Progenitor cell of endocrine pancreas (in vitro differentiated cells): ENCODE measurements at places on chromosomes 16 and 17.

DNA sequence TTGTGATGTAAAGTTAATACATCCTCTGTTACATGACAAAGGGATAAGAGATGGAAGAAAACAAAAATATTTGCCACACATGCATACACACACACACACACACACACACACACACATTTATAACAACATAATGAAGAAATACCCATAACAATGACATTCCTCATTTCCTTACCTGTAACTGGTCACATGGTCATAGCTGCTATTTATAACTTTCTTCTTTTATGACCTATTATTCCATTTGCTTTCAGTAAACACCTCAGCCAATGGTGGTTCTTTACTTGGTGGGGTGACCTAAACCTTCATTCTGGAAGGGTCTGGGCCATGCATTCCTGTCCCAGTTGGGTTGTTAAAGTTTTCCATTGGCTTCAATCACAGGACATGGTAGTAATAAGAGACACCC lies 5.3 kb downstream of the MT2A start:
- no peak for DNase-seq

GRCh38 chr17:36600936-36601302 lies 464 bp upstream of the MRM1 start:
- DNase-seq, result no peak

GRCh38 chr16:8796469-8797363 lies 723 bp downstream of the TMEM186 start:
- DNase-seq, result no peak

GRCh38 chr17:59683283-59683682 lies 23.9 kb downstream of the PTRH2 start:
- DNase-seq, result no peak

- DNase-seq, result no peak
These were observed 4.1 kb upstream of the ZNF19 start for GRCh38 chr16:71493213-71493612.

DNA sequence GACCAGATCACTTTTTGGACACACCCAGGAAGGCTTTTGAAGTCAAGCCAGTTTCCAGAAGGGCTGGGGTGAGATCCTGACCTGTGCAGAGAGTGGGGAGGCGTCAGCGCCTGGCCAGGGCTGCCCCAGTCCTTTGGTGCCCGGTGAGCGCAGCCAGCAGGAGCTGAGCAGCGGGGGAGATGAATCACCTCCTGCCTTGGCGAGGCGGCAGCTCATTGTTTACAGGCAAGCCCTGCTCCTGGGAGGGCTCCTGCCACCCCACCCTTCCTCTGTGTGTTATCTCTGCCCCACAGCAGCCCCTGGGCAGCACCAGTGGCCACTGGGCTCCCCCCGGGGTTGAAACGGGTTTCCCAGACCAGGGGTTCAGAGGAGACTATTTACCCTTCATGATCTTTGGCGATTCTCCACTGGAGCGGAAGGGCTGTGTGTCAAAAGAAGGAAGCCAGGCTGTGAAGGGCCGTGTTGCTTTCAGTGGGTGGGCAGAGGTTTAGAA lies 14.1 kb upstream of the ITGB4 start:
- DNase-seq, result no peak

GRCh38 chr17:77817953-77818352 lies 140.6 kb upstream of the TNRC6C start:
- DNase-seq, result no peak

- DNase-seq, result no peak
These were observed 3.0 kb downstream of the PFN1 start for GRCh38 chr17:4945176-4945943.

DNA sequence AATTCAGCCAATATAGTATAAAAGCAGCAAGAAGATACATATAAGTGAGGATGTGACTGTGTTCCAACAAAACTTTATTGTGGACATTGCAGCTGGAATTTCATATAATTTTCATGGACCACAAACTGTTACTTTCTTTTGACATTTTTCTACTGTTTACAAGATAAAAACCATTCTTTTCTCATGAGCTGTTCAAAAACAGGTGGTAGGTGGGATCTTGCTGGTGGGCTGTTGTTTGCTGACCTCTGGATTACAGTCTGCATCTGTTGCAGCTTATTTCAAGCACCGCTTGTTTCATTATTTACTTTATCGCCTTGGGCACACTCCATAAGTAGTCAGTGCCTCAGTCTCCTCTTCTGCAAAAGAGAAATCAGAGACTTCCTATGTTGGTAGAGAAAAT lies 99.5 kb downstream of the CDH13 start:
- DNase-seq, result no peak

GRCh38 chr17:4179071-4179470 lies 36.1 kb downstream of the CYB5D2 start:
- no peak for DNase-seq

DNA sequence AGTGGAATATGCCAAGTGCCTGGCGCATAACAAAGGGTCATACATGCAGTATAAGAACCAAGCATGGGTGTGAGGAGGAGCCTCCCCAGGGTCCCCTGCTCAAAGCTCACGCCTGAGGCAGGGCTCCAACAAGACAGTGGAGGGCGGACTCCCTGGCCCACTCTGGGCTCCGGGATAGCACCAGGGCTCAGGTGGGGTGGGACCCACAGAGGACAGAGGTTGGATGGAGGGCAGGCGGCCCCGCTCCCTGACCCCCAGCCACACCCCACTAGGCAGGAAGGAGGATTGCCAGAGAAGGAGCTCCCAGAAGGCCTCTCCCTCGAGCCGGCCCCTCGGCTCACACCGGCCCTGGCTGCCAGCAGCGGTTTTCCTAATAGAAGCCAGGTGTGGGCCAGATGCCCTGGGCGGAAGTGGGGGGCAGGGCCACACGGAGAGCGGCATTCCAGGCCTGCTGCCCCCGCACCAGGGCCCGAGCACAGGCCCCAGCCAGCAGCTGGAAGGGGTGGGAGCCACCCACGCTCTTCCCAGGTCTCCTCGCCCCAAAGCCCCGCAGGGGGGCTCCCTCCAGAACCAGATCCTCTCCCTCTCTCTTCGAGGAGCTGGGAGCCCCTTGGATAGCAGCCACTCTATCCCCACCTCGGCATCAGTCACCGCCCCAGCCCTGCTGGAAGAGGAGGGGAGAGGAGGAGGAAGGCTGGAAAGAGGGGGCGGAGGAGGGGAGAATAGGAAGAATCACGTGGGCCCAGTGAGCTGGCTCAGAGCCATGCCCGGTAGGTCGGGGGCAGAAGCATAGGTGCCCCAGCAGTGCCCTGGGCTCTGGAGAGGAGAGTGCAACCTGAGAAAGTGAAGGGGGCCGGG lies 21.0 kb downstream of the VASN start:
- DNase-seq, result no peak

- no peak for DNase-seq
These were observed 494.4 kb downstream of the HS3ST4 start for GRCh38 chr16:26186091-26186615.

DNA sequence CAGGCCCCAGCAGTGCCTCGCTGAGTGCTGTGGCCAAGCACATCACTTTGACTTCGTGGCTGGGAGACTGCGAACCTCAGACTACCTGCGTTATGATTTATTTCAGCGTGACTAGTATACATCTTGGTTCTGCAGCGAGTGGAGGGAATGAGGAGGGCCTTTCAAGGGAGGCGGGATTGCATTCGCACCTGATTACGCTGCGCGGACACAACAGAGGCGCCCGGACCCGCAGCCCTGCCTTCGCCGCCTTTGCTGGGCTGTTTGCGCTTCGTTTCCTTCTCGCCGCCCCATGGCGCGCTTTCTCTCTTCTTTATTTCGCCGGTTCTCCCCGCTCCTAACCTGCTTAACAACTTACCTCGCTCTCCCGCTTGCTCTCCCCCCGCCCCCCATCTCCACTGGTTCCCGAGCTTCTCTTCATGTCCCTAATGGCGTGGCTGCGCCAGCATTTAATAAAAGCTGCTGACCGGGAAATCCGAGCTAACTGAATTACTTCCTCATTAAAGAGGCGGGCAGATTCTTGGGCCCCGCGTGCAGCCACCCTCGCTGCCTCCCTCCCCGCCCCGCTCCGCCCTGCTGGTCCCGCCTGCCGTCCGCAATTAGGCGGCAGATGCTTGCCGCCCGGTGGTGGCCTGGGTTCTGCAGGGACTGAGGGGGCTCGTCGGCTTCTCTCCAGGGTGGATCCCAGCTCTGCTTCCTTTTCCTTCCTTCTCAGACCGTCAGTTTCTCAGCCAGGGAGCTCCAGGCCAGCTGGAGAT lies 257.6 kb upstream of the SDK2 start:
- DNase-seq, result peak; percentile 41

- DNase-seq, result no peak
These were observed 29.0 kb upstream of the ATP2C2 start for GRCh38 chr16:84339311-84339710.

DNA sequence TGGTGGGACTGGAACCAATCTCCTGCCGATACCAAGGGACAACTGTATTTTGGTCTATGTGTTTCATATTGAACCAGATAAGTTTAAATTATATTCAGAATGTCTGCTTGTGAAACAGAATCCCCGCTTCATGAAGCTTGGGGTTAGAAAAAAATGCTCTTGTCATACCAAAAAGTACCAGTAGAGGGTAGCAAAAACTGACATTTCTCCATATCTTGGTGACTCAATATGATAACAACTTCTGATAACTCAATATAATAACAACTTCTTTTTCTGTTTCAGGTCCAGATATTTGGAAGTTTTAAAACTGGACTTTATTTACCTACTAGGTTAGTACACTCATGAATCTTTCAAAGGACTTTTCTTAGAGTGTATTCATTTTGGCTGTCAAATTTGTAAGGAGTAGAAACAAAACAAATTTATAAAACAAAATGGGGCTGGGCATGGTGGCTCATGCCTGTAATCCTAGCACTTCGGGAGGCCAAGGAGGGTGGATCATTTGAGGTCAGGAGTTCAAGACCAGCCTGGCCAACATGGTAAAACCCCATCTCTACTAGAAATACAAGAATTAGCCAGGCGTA lies 52.3 kb upstream of the ADCY7 start:
- no peak for DNase-seq

GRCh38 chr17:45368651-45369050 lies 51.8 kb upstream of the MAP3K14 start:
- DNase-seq, result no peak

DNA sequence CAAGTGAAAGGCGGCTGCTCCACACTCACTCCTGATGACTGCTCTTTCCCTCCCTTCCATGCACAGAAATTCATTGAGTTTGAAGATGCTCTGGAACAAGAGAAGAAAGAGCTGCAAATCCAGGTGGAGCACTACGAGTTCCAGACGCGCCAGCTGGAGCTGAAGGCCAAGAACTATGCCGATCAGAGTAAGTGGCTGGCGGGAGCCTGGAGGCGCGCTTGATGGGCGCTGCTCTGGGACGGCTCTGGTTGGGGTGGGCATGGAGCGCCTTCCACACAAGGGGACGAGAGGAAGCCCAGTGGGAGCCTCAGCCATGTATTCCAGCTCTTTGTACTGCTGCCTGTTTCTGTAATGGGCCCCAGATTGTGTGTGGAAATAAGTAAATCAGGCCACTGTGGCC lies 18.5 kb downstream of the MAPK8IP3 start:
- DNase-seq, result no peak

GRCh38 chr16:471353-472198 lies 46.1 kb downstream of the RAB11FIP3 start:
- no peak for DNase-seq

DNA sequence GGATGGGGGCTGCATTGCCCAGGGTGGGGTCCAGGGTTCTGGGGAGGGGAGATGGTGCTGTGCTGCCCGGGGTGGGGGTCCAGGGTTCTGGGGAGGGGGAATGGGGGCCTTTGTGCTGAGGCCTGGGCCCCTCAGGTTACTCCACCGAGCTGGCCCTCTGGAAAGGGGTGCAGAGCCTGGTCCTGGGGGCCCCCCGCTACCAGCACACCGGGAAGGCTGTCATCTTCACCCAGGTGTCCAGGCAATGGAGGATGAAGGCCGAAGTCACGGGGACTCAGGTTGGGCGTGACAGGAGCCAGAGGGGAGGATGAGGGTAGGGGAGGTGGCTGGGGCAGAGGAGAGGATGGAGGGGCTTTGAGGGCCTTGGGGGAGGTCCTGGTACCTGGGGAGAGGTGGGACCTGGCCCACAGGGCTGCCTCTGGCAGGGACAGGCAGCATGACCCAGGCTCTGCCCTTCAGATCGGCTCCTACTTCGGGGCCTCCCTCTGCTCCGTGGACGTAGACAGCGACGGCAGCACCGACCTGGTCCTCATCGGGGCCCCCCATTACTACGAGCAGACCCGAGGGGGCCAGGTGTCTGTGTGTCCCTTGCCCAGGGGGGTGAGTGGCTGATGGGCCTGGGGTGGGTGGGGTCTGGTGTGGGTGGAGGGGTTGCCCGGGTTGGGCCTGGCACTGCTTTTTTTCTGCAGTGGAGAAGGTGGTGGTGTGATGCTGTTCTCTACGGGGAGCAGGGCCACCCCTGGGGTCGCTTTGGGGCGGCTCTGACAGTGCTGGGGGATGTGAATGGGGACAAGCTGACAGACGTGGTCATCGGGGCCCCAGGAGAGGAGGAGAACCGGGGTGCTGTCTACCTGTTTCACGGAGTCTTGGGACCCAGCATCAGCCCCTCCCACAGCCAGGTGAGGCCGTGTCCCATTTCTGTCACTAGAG lies 7.8 kb downstream of the ITGAX start:
- no peak for DNase-seq
